Panc1 (cell line): ENCODE measurements at places on chromosomes 3 and 15. TPM values are rescaled to one million over a fixed set of nuclear protein-coding genes. Genes with fewer than 3 reads are reported as not detected.

GRCh38 chr3:40299721-40300335 lies 9.7 kb upstream of the EIF1B start:
- no peaks in the 10 kb centered on the region for H3K4me1 ChIP-seq
- H3K4me3 ChIP-seq = no peak overlapping the region
- no peaks in the 10 kb centered on the region for H3K36me3 ChIP-seq
- H3K27ac ChIP-seq = no peak overlapping the region

DNA sequence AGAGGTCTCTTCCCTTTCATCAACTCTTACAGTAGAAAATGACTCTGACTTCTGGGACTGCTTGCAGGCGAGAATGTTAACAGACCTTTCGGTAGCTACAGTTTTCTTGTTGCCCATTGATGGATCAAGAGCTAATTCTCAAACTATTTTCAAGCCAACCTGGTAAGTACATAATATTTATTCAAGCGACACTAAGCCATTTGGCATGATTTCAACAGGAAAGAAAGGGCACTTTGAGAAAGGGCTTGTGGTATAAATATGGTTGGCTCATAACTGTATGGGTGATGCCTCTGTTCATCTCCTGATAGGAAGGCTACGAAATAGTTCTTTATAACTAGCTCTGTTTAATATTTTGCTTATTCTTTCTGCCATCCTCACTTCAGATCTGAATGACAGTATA lies 196.2 kb upstream of the CNTN4 start:
- H3K4me1 ChIP-seq = no peaks in the 10 kb centered on the region
- no peaks in the 10 kb centered on the region for H3K36me3 ChIP-seq
- H3K27ac ChIP-seq = no peak overlapping the region
- H3K4me3 ChIP-seq = no peak overlapping the region

P2RY1 gene
- 0.08 TPM for total RNA-seq

DNA sequence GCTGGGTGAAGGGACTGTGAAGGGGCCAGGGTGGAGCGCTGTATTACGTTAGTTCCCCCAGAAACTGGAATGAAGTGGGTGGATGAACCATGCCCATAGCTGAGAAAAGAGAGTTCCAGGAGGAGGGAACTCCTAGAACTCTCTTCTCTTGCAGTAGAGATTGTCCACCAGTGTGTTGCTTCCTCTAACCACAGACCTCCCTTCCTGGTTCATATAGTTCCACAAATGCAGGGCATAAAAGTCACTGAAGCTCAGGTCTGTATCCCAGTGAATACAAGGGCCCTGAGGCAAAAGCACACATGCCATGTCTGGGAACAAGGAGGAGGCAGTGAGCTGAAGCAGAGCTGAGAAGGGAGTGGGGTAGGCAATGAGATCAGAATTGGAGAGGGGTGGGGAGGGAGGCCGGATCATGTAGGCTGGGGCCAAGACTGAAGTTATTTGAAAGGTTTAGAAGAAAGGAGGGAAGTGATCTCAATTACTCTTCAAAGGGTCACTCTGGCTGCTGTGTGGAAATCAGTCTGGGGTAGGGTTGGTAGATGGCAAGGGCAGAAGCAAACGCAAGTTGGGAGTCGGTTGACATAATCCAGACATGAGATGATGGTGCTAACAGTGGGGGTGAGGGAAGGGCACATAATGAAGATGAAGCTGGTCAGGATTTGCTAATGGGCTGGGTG lies 6.5 kb downstream of the A4GNT start:
- H3K27me3 ChIP-seq = peaks cover 3% of the 10 kb centered on the region
- H3K4me1 ChIP-seq = no peaks in the 10 kb centered on the region
- H3K27ac ChIP-seq = no peak overlapping the region
- no peak overlapping the region for H3K4me3 ChIP-seq

SPG11 gene
- 55.0 TPM for total RNA-seq

DNA sequence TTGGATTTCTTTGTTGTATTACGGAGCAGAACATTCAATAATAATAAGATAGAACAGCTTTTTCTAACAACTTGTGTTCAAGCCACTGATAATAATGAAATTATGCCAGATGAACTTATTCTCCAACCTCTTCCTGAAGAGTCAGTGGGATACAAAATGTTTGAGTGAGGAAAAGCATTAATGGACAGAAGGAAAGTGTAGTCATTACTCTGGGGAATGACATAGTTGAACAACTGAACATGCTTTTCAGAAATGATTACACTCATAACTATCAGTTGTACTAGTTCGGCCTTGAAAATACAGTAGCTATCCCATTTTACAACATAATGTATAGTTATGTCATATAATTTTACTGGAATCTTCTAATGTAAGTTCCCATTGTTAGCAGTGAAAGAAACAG lies 55.9 kb downstream of the ALCAM start:
- no peak overlapping the region for H3K4me3 ChIP-seq
- no peak for DNase-seq
- H3K27me3 ChIP-seq = no peaks in the 10 kb centered on the region
- H3K27ac ChIP-seq = no peak overlapping the region
- H3K36me3 ChIP-seq = no peaks in the 10 kb centered on the region

DNA sequence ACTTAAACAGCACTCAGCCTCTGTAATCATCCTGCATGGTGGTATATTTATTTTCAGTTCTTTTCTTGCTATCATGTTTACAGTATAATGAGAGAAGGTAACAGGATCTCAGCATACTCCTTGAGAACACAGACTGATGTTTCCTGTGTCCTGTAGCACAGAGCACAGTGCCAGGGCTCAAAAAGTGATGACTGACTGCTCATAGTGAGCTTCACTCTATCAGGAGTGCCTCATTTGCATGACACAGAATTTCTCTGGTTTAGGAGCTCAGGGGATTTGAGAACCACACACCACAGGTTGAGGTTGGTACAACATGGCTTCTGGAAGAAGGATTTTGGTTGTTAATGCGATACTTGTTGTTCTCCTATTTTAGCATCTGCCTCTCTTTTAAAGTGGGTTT lies 68.5 kb upstream of the SLC2A2 start:
- no peaks in the 10 kb centered on the region for H3K4me1 ChIP-seq
- H3K27ac ChIP-seq = no peak overlapping the region
- H3K4me3 ChIP-seq = no peak overlapping the region
- DNase-seq = no peak
